ENCODE measurements at places on chromosomes 5 and 9.

DNA sequence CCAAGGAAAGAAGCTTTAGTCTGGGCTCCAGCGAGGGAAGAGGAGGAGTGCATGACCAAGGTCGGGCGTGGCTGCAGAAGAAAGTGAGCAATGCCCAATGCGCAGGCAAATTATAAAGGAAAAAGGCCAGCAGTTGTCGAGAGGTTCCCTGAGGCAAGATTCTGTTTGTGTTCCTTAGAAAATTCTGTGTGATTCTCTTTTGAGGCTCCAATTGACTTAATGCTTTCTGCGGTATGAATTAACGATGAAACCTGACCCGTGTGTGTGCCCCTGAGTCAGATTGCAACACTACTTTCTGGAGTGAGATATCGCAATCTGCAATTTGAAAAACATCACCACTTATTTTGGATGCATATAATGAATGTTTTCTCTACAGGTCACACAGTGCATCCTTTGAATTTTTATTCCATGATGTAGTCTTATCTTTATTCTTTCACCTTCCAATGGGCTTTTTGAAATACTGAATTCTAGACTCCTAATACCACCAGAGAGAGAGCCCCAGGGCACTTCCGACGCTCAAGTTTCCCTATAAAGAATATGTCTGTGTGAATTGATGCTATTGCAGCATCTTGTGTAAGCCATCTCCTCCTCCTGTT is 117.9 kb upstream of the IL6ST start:
- DNase-seq, result no peak

DNA sequence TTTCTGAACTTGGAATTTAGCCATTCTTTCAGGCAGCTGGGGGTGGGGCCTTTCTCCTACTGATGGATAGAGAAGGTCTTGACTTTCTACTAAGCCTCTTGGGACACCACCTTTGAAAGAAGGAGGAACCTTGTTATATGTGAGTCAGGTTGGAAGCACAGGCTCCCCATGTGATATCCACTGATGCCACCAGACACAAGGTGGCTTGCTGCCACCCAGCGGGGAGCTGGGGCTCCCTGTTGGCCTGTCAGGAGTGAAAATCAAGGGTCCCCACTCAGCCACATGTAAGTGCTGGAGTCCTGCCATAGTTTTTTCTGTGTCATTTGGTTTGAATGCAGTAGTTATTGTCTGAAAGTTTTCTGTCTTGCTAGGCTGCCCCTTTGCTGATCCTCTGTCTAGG is 252.4 kb upstream of the NFIL3 start:
- DNase-seq, result no peak

DNA sequence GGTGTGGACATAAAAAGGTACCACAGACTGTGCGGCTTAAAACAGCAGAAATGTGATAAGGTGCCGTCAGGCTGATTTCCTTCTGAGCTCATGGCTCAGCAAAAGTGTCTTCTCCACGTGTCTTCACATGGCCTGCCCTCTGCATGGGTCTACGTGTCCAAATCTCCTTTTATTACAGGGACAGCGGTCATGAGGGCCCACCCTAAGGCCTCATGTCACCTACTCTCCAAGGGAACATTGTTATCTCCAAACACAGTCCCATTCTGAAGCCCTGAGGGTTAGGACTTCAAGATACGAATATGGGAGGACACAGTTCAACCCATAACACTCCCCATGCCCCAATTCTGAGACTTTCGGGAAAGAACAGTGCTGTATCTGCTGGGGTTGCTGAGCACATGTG is 35.2 kb downstream of the COL23A1 start:
- no peak for DNase-seq

GRCh38 chr9:133051281-133051900 is 10.4 kb upstream of the CEL start:
- no peak for DNase-seq

DNA sequence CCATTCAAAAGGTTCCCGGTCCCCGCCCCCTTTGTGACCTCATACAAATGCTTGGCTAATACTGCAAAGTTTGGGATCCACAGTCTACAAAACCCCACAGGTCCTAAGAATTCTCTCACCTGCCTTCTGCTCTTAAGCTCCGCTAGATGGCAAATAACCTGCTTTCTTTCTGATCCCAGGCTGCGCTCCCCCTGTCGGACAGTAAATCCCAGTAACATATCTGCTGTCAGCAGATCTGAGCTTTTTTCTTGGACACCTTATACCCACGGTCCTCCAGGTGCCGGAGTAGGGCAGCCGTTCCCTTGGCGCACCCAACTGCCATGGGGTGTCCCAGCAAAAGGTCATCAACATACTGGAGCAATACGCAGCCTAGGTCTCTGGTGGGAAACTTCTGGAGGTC is 39.0 kb upstream of the PPP1R26 start:
- no peak for DNase-seq

- DNase-seq, result no peak
Measured at GRCh38 chr9:132742821-132743311, 72.6 kb downstream of the GTF3C4 start.

- no peak for DNase-seq
Measured at GRCh38 chr9:98860871-98861293, 53.4 kb downstream of the GALNT12 start.

DNA sequence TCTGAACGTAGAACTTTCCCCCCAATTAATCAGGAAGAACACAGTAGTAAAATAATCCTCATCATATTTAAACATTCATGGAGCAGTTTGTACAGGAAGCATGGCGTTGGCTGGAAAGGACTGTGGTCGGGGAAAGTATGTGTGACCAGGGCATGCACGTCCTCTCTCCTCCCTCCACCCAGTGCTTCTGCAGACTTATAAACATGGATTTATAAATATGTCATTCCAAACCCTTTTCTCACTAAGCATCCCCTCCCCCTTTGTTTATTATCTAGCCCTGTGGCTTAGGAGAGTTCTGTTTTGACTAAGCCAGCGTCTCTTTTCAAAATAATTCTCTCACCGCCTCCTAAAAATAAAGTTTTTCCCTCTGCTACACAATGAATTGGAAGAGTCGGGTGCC is 70.4 kb upstream of the DAP start:
- no peak for DNase-seq

GRCh38 chr5:160547061-160547460 is 125.4 kb downstream of the PTTG1 start:
- DNase-seq, result no peak

DNA sequence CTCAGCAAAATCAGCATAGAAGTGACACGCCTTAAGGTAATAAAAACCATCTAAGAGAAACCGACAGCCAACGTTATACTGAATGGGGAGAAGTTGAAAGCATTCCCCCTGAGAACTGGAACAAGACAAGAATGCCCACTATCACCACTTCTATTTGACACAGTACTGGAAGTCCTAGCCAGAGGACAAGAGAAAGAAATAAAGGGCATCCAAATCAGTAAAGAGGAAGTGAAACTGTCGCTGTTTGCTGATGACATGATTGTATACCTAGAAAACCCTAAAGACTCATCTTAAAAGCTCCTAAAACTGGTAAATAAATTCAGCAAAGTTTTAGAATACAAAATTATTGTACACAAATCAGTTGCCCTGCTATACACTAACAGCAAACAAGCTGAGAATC is 393.3 kb downstream of the KIF4B start:
- DNase-seq, result no peak

DNA sequence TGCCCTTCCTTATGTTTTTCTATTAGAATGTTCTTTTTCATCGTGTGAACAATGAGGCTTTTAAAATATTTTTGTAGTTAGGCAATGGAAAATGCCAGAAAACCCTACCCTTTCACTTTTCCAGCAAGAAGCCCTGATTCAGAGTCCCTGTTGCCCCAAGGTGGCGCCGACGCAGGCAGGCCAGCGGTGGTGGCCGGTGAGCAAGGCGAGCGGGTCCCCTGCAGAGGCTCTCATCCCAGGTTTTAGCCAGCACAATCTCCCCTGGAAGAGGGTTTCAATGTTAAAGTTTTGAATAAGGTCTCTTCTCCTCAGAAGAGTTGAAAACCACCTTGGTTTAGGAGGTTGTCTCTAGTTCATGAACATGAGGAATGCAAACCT is 40.8 kb upstream of the CKMT2 start:
- no peak for DNase-seq

DNA sequence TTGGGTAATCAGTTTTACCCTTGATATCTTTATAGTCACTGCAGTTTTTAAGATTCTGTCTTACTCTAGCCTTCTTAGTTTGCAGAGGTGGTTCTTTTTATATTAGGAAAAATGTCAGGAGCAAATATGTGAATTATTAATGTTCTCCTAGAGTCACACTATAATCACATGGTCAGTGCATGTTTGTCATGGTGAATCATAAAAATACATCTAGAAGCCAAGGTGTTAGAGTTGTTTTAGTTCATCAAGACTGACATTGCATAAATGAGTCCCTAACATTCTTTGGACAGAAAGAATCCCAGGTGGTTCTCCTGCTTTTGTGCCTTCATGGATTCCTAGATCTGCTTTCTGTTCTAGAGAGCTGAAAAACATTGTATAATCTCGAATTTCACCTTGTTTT is 22.9 kb downstream of the ATG10 start:
- DNase-seq, result no peak

Measured in esophagus squamous epithelium (tissue), 5 donors.